Left kidney (tissue), 8 donors: ENCODE measurements at places on chromosomes 5 and 9. TPM values are rescaled to one million over a fixed set of nuclear protein-coding genes. Genes with fewer than 3 reads are reported as not detected.

- DNase-seq = peak; percentile 83
Observed at GRCh38 chr9:34577400-34578240, 11.9 kb downstream of the CNTFR start.

GRCh38 chr5:96936431-96937320 is 796 bp downstream of the LNPEP start:
- DNase-seq = peak; percentile 24

DNA sequence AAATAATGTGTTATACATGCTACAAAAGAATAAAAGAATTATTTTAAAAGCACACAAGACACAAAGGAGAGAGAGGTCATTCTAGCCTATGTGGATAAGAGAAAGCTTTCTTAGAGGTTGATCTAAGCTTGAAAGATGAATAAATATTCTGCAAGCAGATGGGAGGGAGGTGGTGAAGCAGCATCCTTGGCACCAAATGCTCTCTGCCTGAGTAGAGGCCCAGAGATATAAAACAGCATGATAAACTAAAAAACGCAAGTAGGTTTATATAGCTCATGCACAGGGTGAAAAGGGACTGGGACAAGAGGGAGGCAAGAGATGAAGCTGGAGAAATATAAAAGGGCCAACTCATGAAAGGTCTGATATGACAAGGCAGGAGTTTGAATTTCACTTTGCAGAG is 283.2 kb upstream of the POU5F2 start:
- no peak for DNase-seq

The PCDHGA2 gene
- polyA plus RNA-seq = 6.8 TPM

GRCh38 chr9:10479172-10479571 is 133.6 kb downstream of the PTPRD start:
- DNase-seq = no peak

The OR1L4 gene
- not detected for polyA plus RNA-seq
